ENCODE measurements at places on chromosomes 2 and 18.

GRCh38 chr2:122636097-122636496 is 880.6 kb downstream of the TSN start:
- DNase-seq = no peak

DNA sequence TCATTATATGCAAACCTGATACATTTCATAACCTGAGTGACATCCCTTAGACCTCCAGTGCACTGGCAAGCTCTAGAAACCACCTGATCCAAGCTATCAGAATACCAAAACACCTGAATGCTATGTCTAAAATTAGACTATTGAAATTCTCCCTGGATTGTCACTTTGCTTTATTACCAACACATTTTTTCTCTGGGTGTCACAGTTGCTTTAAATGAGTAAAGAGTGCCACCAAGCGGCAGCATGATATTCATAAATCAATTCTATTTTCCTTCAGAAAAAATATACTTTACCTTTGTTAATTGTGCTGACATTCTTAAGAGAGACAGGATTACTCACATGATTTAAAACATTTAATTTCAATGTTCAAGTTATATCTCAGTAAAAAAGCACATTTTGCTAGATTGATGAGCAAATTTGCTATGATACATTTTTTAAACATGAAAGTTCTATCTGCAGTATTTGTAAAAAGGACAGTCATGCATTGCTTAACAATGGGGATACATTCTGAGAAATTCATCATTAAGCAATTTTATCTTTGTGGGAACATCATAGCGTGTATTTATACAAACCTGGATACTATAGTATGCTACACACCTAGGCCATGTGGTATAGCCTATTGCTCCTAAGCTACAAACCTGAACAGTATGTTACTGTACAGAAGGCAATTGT is 338.4 kb upstream of the SLC39A10 start:
- DNase-seq = peak; percentile 35

GRCh38 chr2:2572393-2573204 is 241.5 kb upstream of the MYT1L start:
- no peak for DNase-seq

GRCh38 chr2:196586511-196586991 is 53.0 kb upstream of the CCDC150 start:
- DNase-seq = no peak

- no peak for DNase-seq
Observed at GRCh38 chr2:15760232-15760910, 168.7 kb downstream of the DDX1 start.

DNA sequence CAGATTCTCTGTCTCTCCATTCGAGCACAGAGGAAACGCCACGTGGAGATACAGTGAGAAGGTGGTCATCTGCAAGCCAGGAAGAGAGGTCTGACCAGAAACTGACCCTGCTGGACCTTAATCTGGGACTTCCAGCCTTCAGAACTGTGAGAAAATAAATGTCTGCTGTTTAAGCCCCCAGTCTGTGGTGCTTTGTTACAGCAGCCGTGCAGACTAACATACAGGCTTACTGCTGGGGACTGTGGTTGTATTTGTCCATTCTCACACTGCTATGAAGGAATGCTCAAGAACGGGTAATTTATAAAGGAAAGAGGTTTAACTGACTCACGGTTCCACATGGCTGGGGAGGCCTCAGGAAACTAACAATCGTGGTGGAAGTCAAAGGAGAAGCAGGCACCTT is 432.7 kb downstream of the IRS1 start:
- DNase-seq = no peak

GRCh38 chr2:222353993-222354392 is 55.2 kb upstream of the PAX3 start:
- no peak for DNase-seq

DNA sequence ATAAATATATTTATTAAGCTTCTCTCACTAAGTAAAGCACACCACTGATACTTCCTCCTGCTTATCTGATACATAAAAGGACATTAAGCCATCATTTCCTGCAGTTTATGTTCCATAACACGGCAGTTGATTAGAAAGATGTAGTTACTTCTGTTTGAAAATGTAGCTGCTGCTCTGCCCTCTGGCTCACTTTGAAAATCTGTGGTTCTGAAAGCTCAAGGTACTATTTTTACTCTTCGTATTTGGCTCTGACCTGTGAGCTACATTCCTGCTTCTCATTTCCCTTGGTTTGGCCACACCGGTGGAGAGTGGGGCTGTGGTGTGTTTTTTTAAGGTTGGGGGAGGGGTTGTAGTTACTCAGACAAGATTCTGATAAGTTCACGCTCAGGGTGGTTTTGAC is 12.8 kb upstream of the TTN start:
- no peak for DNase-seq

GRCh38 chr2:238260883-238261282 is 21.0 kb upstream of the HES6 start:
- DNase-seq = no peak

DNA sequence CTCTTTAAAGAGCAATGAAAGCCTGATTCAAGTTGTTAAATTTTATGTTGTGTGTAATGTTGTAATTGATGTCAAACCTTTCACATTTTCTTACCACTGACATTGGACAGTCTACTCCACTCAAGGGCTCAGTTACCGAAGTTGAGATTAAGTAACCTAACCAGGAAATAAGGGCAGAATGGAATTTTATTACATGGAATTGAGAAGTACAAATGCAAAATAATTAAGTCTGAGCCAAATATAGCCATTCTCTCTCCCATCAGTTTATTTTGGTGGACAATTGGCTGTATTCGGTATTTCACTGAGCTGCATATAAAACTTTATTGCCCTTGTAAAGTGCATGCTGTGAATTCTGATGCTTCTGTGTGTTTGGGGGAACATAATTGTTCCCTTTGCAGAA is 231.5 kb downstream of the TTC32 start:
- DNase-seq = no peak

Data from effector memory CD8-positive, alpha-beta T cell (primary cell).